CD4-positive, alpha-beta T cell treated with Interleukin-12 subunit alpha and Interleukin-12 subunit beta, for 1 hour (primary cell): ENCODE measurements at places on chromosomes 5 and 9.

GRCh38 chr9:21096172-21096900 is 18.6 kb upstream of the IFNB1 start:
- DNase-seq: peak; percentile 79

DNA sequence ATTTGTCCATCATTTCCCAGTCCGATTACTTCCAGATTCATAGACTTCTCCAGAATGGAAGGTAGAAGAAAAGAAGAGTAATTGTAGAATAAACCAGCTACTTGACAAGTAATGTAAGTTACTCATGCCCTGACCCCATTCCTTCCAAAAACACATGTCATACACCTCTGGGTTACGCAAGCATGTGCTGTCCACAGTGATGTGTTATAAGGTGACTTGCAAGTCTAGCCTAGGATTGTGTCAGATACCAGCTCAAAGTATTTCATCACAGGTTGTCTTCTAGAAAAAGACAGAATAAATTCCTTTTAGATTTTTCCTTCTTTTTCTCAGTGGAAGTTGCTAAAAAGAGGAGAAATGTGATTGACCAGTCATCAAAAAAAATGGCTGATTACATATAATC is 8.0 kb upstream of the TLR4 start:
- DNase-seq: no peak

GRCh38 chr9:88923092-88923491 is 68.2 kb upstream of the S1PR3 start:
- no peak for DNase-seq

GRCh38 chr5:179755022-179755421 is 22.4 kb downstream of the MAML1 start:
- no peak for DNase-seq

- DNase-seq: no peak
Observed at GRCh38 chr5:124262470-124262869, 484.0 kb downstream of the ZNF608 start.

GRCh38 chr5:154274828-154275185 is 84.3 kb downstream of the GALNT10 start:
- DNase-seq: no peak

DNA sequence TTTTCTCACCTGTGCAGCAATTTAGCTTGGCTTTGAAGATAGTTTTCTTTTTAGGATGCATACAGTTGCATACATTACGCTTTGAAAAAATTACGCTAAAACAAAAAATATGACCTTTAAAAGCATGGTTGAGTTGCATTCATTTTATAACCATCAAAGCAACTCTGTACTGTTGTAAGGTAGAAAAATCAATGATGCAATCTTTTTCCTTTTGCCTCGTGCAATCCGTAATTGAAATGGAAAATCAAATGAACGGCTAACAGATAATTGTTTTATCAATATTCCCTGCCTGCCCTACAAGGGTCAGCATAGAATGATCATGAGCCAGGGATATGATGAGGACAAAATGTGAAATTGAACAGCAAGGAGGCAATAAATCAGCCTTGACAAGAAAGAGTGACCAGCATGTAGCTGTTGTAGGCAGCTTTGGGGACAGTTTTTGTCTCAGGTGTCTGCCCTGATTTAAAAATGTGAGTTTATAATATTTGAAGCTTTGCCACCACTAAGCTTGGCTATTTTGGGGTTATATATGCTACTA is 98.2 kb downstream of the PBX3 start:
- DNase-seq: no peak

- DNase-seq: no peak
Observed at GRCh38 chr9:5188060-5188984, 2.9 kb upstream of the INSL6 start.

GRCh38 chr5:131384616-131385214 is 120.9 kb downstream of the CDC42SE2 start:
- no peak for DNase-seq

- no peak for DNase-seq
Observed at GRCh38 chr5:146179696-146180095, 2.8 kb downstream of the LARS1 start.

DNA sequence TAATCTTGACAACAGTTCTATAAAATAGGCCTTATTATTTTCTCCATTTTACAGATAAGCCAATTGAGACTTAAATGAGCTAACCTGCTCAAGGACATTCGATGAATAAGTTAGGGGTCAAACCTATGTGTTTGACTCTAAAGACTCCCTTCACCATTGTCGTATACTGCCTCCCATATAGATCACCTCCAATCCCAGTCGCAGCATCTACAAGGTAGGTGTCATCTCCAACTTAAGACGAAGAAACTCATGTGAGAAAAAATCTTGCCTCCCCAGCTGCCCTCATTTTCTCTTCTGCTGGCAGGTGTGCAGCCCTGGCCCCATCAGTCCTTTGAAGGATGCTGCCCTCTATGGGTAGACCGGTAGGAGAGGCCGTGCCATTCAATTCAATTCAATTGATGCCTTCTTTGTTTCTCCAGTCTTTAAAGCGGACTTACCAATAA is 75.2 kb upstream of the SMARCA2 start:
- DNase-seq: peak; percentile 44

DNA sequence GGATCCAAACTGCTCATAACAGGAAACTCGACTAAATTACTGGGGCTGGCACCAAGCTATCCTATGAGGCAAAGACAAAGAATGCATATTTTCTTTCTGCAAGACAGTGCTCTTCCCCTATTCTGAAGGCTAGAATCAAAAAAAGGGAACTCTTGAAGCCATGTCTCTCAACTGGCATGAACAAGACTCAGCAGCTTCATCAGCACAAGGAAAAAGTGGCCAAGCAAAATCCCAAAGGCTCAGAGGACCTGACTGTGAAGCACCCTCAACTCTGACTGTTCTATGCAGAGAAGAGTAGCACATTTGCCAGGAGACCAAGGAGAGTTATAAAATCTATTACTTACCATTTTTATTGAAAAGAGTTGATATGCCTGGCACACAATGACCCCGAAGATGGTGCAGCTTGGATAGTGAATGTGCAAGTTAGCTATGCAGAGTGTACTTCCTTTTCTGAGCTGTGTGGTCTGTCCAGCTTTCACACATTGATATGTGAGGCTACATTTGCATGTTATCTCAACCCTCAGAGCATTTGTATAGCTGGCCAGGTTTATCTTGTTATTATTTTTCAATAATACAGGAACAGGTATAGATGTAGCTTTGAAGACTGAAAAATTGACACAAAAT is 51.0 kb upstream of the FYB1 start:
- peak; percentile 34 for DNase-seq

GRCh38 chr9:124831642-124832364 is 21.5 kb upstream of the WDR38 start:
- DNase-seq: no peak
